ENCODE measurements at places on chromosomes 16 and 17.

- no peaks in the 10 kb centered on the region for H3K27me3 ChIP-seq
- no peak overlapping the region for H3K27ac ChIP-seq
- H3K4me1 ChIP-seq = peaks cover 2% of the 10 kb centered on the region
- no peak overlapping the region for H3K4me3 ChIP-seq
- H3K36me3 ChIP-seq = no peaks in the 10 kb centered on the region
- no peak for DNase-seq
Observed at GRCh38 chr16:49590166-49590871, 216.7 kb downstream of the C16orf78 start.

- no peak overlapping the region for H3K4me3 ChIP-seq
- H3K27ac ChIP-seq = no peak overlapping the region
- DNase-seq = no peak
- no peaks in the 10 kb centered on the region for H3K27me3 ChIP-seq
- no peaks in the 10 kb centered on the region for H3K36me3 ChIP-seq
Observed at GRCh38 chr16:52805559-52806168, 247.0 kb downstream of the CHD9NB start.

GRCh38 chr17:48363161-48363560 is 66.9 kb downstream of the SKAP1 start:
- no peaks in the 10 kb centered on the region for H3K4me1 ChIP-seq
- no peak overlapping the region for H3K27ac ChIP-seq
- H3K36me3 ChIP-seq = no peaks in the 10 kb centered on the region
- H3K27me3 ChIP-seq = no peaks in the 10 kb centered on the region
- no peak overlapping the region for H3K4me3 ChIP-seq

GRCh38 chr16:31568577-31569359 is 41.1 kb downstream of the AHSP start:
- H3K27me3 ChIP-seq = no peaks in the 10 kb centered on the region
- H3K4me1 ChIP-seq = peaks cover 3% of the 10 kb centered on the region
- peak overlapping the region; percentile 60 for H3K4me3 ChIP-seq
- no peak overlapping the region for H3K27ac ChIP-seq
- H3K36me3 ChIP-seq = no peaks in the 10 kb centered on the region

- no peaks in the 10 kb centered on the region for H3K27me3 ChIP-seq
- H3K4me1 ChIP-seq = peaks cover 23% of the 10 kb centered on the region
- no peak overlapping the region for H3K4me3 ChIP-seq
- peaks cover 20% of the 10 kb centered on the region for H3K36me3 ChIP-seq
- no peak for DNase-seq
Observed at GRCh38 chr16:48541108-48541786, 68.7 kb downstream of the N4BP1 start.

DNA sequence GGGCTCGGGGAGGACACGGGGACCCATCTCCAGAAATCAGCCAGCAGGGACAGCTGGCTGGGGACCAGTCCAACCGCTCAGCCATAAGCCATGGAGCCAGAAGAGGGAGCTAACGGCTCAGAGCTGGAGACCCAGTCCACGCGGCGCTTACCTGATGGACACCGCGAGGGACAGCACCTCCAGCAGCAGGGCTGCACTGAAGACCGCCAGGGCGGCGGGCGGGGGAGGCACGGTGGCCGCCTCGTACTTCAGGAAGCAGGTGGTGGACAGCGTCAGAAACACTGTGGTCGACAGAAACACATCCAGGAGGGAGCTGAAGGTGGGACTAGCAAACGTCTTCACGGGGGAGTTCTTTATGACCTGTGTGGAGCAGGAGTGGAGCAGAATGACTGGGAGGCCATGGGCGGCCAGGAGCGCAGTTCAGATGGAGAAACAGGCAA is 102.6 kb upstream of the CREBBP start:
- H3K4me1 ChIP-seq = no peaks in the 10 kb centered on the region
- no peak overlapping the region for H3K4me3 ChIP-seq

DNA sequence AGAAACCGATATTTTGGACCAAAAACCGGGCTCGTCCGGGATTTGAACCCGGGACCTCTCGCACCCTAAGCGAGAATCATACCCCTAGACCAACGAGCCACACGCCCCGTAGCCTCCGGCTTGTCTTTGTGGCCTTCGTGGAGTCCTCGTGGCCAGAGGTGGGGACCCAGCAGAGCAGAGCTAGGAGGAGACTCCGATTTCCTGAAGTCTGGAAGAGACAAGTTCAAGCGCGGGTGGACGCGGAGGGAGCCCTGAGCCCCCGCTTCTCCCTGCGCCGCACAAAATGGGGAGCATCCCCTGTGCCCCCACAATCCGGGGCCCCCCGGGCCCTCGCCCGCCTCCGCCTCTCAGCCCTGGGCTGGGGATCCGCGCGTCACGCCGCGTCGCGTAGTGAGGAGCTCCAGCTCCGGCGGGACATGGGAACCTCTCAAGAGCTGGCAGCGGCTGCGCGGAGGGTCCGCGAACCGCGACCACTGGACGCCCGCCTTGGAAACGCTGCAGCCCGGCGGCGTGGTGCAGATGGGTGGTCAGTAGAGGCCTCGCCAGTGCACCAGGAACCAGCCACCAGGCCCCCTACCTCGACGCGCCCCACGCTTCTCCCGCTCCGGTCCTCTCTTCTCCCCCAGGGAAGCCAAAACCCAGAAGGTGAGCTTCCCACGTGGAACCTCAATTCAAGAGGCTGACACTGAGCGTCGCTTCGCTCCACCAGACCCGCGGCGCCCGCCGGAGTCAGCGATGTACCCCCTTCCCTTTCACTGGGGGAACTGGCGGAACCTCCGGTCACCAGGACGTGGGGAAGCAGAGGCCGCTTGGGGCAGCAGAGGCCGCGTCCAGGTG is 5.2 kb upstream of the OR1F1 start:
- no peak for DNase-seq
- H3K27ac ChIP-seq = no peak overlapping the region
- peaks cover 10% of the 10 kb centered on the region for H3K27me3 ChIP-seq

- no peak for DNase-seq
- H3K4me1 ChIP-seq = no peaks in the 10 kb centered on the region
Observed at GRCh38 chr16:65136681-65137080, 14.8 kb upstream of the CDH11 start.
